Camera-type eye (tissue), 1 donor: ENCODE measurements at places on chromosomes 13 and 19. TPM values are rescaled to one million over a fixed set of nuclear protein-coding genes. Genes with fewer than 3 reads are reported as not detected.

Gene SLITRK1
- 7.4 TPM for total RNA-seq

Gene ARHGAP33
- total RNA-seq: 89.9 TPM

Gene LYPD5
- 2.6 TPM for total RNA-seq

Gene UGGT2
- 87.5 TPM for total RNA-seq

Gene TMEM145
- 20.5 TPM for total RNA-seq

Gene PDS5B
- 150 TPM for total RNA-seq

Gene COX7A1
- total RNA-seq: 3.6 TPM
